CD4-positive, alpha-beta memory T cell (primary cell): ENCODE measurements at places on chromosomes 3 and 15. TPM values are rescaled to one million over a fixed set of nuclear protein-coding genes. Genes with fewer than 3 reads are reported as not detected.

DNA sequence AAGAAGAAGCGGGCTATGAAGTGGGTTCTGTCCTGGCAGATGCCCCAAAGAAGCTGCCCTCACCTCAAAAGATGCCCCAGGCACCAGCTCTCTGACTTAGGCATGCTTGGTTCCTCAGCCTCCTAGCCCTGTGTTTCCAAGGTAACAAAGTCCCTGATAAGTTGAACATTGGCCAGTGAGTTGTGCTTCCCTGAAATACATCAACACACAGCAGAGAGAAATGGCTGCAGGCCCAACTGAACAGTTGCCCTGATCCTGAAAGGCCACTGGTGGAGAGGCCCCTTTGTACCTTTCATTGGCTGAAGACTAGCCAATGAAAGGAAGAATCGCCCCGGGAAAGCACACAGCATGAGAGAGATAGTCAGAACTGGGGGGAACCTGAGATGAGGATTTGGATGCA, 169.9 kb upstream of the CTNNB1 start:
- DNase-seq, result no peak

- DNase-seq, result no peak
These were observed at the start of gene ZBTB38 for GRCh38 chr3:141368062-141368924. Gene ZBTB38 (plus strand): TSS chr3:141368504. CDS start chr3:141442389, 73,885 bp downstream.

The RHCG gene
- not detected for polyA plus RNA-seq

DNA sequence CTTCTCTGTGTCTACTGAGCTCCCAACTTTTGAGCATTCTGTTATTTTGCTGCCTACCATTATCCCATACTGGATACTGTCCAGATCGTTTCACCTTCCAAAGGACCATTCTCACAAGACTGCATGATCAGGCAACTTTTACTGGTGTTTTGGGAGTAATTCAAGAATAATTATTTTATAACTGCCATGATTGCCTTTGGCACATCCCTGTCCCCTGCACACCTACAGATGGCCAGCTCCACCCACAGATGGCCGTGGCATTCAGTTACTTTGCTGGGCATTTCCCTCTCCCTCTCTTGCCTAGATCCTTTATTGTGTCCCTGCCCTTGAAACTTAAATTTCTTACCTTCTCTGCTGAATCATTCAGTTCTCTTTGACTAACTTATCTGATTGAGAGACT, 263.9 kb downstream of the DIPK2A start:
- DNase-seq, result no peak

The ROBO2 gene
- not detected for polyA plus RNA-seq

DNA sequence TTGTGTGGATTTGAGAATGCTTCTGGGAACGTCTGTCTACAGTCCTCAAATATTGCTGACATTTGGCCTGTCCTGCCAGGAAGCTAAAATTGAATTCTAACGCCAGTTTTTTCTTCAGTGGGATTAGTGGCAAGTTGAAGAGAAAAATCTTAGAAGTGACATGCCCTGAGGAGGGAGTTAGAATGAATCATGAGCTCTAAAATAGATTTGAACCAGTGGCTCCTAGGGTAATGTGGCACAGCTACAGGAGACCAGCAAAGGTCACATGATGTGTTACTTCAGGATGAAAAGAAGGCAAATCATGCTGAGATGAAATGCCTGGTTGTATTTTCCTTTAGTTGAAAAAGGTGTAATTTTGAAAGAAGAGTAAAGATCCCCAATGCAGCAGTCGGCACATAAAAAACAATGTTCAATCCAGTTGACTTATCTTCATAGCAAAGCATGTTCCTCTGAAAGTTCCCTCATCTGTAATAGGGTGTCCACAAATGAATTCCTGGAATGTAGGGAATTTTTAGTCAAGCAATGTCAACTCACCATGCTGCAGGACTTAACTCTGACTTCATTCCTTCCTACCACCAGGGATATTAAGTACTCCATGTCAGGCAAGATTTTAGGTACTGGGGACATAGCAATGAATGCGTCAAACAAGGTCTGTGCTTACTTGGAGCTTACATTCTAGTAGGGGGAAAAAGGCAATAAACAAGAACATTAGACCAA, 171.6 kb downstream of the CADPS start:
- DNase-seq, result no peak

DNA sequence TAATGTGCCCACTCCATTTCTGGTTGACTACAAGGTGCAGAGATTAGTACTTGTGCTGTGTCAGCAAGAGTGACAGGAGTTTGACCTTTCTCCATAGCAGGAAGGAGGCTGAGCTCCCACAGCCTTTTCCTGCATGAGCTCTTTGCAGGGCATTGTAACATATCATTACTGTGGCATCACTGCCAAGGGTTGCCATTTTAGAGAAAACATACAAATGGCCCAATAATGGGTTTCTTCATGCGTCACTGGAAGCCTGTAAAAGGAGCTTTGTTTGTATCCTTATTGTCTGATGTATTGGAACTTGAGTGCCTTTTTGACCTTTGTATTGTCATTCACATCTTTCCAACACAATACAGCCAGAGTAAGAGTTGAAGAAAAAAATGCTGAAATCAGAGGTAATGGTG, 323.0 kb upstream of the CDIN1 start:
- DNase-seq, result no peak

GRCh38 chr15:47929138-47929803, 191.5 kb upstream of the SLC24A5 start:
- DNase-seq, result no peak

The AADACL2 gene
- not detected for polyA plus RNA-seq

DNA sequence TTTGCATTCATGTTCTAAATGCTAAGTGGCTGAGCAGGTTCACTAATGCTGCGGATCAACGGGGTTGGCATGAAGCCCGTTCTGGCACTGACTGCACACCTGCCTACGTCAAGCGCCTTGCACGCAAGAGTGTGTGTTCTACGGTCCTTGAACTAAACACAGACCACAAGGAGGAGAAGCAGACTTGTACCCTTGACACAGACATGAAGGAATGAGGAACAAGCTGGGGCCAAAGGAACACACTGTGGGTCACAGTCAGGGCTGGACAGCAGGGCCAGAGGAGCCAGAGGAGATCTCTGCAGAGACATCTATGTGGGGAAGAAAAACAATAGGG, 48.0 kb upstream of the LDHAL6B start:
- DNase-seq, result no peak

DNA sequence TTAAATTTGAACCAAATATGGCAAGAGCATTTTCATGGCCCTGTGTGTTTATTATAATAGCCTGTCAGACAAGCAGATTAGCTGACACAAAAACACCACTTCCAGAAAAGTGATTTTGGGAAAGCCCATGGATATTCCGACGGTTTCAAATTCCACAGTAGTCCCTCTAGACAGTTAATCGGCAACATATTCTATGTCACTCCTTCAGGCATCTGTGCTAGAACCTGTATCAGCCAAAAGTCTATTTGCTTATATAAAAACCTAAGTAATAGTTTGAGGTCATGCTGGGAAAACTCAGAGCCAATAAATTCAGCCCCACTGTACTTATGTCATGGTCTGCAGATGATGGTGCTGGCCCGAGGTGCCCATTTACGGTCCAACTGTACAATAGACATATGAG, 110.2 kb upstream of the ARHGEF26 start:
- DNase-seq, result no peak

- no peak for DNase-seq
These were observed 80.7 kb upstream of the SLC25A26 start for GRCh38 chr3:66140106-66140505.

The FETUB gene
- polyA plus RNA-seq, result not detected

The ANKRD63 gene
- not detected for polyA plus RNA-seq

The GPR15 gene
- polyA plus RNA-seq, result 14.2 TPM

- DNase-seq, result no peak
These were observed 14.2 kb downstream of the CRBN start for GRCh38 chr3:3165241-3165640.

- DNase-seq, result no peak
These were observed at the start of gene SLC12A8 for GRCh38 chr3:125212509-125213363. Gene SLC12A8 (minus strand): TSS chr3:125212748. CDS start chr3:125211349, 1,399 bp downstream.

- DNase-seq, result no peak
These were observed 162.4 kb downstream of the ATG7 start for GRCh38 chr3:11434563-11435096.

GRCh38 chr3:1783995-1784394, 314.7 kb upstream of the CNTN4 start:
- no peak for DNase-seq

GRCh38 chr3:38264353-38264771, 1.2 kb upstream of the SLC22A13 start:
- no peak for DNase-seq

- no peak for DNase-seq
These were observed 325.5 kb downstream of the SATB1 start for GRCh38 chr3:18099611-18100010.

DNA sequence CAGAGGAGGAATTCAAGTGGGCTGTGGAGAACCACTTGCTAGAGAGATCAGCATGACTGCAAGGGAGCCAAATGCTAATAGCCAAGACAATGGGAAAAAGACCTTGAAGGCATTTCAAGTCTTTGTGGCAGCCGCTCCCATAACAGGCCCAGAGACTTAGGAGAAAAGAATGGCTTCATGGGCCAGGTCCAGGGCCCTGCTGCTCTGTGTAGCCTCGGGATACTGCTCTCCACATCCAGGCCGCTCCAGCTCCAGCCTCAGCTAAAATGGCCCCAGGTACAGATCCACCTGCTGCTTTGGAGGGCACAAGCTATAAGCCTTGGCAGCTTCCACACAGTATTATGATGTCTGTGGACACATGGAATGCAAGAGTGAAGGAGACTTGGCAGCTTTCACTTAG, 157.7 kb downstream of the NECTIN3 start:
- DNase-seq, result no peak

DNA sequence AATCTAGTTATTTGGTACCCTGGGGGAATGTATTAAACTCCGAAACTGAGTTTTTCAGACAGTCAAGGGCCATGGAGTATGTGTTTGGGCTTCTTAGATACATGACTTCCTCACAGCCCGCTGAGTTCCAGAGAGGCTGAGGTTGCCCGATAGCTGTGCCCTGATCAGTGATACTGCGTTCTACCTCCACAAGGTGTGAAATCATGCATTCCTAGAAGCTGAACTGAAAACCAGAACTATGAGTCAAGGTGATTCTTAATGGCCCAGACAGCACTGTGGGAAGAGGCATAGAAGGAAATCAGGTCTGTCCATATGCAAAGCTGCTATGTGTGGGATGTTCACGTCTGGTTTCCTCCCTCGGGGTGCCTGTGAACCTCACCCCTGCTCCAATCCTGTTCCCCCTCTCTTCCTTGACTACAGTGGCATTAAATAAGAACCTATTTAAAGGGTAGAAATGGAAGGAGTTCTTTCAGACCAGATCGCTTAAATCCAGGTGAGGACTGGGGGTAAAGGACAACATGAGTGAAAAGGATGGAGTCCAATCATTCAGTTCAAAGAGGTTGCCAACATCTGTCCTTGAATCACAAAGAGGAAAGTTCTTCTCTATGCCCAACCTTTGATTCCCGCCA, 74.3 kb downstream of the MYO1E start:
- DNase-seq, result no peak

DNA sequence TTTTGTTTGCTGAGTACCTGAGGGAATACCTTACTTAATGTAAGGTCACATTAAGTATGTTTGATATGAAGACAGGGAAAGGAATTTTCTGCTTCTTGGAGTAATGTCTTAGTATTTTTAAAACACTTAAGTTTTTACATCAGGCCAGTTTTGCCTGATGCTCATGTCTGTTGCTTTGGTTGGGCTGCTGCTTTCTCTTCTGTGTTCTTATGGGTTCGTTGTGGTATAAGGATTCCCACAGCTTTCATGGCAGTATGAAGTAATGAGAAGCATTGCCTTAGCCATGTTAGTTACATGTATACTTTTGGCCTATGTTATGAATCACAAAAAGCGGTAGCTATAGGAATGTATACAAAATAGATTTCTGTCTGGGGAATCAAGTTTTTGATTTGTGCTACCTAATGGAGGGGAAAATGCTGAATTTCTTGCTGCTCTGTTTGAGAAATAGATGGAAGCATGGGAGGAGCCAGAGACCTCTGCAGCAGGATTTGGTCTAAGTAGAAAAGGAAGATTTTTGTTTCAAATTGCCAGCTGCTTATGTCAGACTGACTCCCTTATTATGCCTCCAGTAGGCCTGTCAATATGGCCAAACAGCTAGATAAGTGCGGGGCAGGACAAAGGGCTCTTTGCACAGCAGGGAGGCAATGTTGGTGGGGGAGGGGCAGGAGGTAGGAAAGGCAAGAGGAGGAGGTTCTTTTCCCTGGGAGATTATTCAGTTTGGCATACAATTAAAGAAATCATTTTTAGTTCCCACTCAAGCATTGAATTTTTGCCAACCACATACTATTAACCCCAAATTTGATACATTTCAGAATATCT, 5.2 kb downstream of the SETD5 start:
- DNase-seq, result no peak
